Chondrocyte (in vitro differentiated cells): ENCODE measurements at places on chromosomes 3 and 15. TPM values are rescaled to one million over a fixed set of nuclear protein-coding genes. Genes with fewer than 3 reads are reported as not detected.

DNA sequence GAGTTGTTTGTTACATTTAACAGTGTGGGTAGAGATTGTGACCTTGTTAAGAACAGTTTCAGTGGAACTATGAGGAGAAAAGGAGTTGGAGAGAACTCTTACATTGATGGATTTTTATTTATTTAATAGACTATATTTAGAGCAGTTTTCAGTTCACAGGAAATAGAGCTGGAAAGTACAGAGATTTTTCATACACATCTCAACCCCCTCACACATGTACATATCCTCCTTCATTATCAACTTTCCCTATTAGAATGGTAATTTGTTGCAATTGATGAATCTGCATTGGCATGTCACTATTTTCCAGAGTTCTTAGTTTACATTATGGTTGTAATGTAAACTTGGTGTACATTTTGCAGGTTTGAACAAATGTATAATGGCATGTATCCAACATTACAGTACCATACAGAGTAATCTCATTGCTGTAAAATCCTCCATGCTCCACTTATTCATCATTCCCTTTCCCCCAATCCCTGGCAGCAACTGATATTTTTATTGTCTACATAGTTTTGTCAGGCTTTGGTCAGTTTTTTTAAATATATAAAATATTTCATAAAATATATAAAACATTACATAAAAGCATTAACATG, 756.6 kb upstream of the DPPA4 start:
- H3K27ac ChIP-seq: no peak overlapping the region
- H3K27me3 ChIP-seq: no peaks in the 10 kb centered on the region
- DNase-seq: no peak
- no peak overlapping the region for H3K4me3 ChIP-seq

GRCh38 chr15:78751602-78751979, 59.7 kb downstream of the ADAMTS7 start:
- no peak overlapping the region for H3K4me3 ChIP-seq
- DNase-seq: peak; percentile 86
- no peak overlapping the region for H3K27ac ChIP-seq
- H3K4me1 ChIP-seq: peaks cover 30% of the 10 kb centered on the region

GP9 gene
- not detected in 3 replicates for total RNA-seq

FBXL2 gene
- 22.2 to 25.2 TPM (median 24.4 TPM) in 3 replicates for total RNA-seq
